ENCODE measurements at places on chromosomes 13 and 19. TPM values are rescaled to one million over a fixed set of nuclear protein-coding genes. Genes with fewer than 3 reads are reported as not detected.

- no peaks in the 10 kb centered on the region for H3K27me3 ChIP-seq
- DNase-seq, result peak; percentile 83
- H3K27ac ChIP-seq, result peak overlapping the region; percentile 81
- H3K4me3 ChIP-seq, result no peak overlapping the region
These were observed 59.7 kb downstream of the SPATA13 start for GRCh38 chr13:24220086-24220703.

DNA sequence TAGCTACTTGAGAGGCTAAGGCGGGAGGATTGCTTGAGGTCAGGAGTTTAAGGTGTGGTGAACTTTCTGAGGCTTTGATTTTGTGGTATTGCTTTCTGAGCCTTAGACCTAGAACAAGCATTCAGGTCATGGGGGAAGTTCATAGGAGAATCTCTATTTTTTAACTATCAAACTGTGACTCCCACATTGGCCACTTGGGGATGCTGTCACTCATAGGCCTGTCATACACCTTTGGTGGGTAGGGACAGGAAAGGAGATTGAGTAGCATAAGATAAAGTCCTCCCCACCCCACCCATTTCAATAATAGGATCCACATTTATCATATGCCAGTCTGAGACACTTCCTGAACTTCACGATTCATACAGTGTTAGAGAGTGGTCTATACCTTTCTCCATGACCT, 41.9 kb upstream of the PSG2 start:
- no peak overlapping the region for H3K27ac ChIP-seq
- DNase-seq, result no peak
- no peaks in the 10 kb centered on the region for H3K36me3 ChIP-seq
- no peak overlapping the region for H3K4me3 ChIP-seq
- no peaks in the 10 kb centered on the region for H3K4me1 ChIP-seq
- no peaks in the 10 kb centered on the region for H3K27me3 ChIP-seq

GRCh38 chr19:38228005-38228377, 4.0 kb upstream of the DPF1 start:
- no peak overlapping the region for H3K4me3 ChIP-seq
- no peaks in the 10 kb centered on the region for H3K36me3 ChIP-seq
- no peak overlapping the region for H3K27ac ChIP-seq
- H3K27me3 ChIP-seq, result no peaks in the 10 kb centered on the region

GRCh38 chr13:62932256-62932883, 1516.7 kb upstream of the PCDH20 start:
- no peaks in the 10 kb centered on the region for H3K4me1 ChIP-seq
- H3K36me3 ChIP-seq, result no peaks in the 10 kb centered on the region
- H3K27me3 ChIP-seq, result no peaks in the 10 kb centered on the region
- no peak for DNase-seq
- H3K4me3 ChIP-seq, result no peak overlapping the region

DNA sequence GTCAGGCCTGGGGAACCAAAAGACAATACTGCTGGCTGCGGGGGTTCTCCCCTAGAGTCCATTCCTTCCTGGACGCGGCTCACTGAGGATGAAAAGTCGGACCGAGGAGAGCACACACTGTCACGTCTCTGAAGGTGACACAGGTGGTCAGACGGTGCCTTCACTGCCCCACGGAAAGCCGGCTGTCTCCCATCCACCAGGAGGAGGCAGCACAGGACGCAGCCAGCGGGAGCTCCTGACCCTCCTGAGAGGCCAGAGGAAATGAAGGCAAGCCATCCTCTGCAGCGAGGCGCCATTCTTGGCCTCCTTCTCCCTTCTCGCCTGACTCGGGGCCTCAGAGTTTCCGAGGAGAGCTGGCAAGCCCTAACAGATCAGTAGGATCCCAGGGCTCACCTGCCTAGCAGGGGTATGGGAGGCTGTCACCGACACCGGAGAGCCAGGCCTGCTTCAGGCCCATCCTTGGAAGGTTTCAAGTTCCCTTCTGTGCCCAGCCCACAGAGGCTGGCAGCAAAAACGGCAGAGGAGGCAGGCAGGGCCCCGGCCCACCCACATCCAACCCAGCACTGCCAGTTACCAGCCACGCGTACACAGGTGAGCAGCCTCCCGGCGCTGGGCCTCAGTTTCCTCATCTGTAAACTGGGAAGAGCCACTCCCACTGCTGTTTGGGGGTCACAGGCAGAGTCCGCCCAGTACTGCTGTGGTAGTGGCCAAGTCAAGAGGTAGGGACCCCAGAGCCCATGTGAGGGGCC, 4.5 kb downstream of the REXO1 start:
- H3K27ac ChIP-seq, result peak overlapping the region; percentile 2
- no peak overlapping the region for H3K4me3 ChIP-seq
- H3K36me3 ChIP-seq, result no peaks in the 10 kb centered on the region
- no peak for DNase-seq
- H3K4me1 ChIP-seq, result peaks cover 36% of the 10 kb centered on the region

DNA sequence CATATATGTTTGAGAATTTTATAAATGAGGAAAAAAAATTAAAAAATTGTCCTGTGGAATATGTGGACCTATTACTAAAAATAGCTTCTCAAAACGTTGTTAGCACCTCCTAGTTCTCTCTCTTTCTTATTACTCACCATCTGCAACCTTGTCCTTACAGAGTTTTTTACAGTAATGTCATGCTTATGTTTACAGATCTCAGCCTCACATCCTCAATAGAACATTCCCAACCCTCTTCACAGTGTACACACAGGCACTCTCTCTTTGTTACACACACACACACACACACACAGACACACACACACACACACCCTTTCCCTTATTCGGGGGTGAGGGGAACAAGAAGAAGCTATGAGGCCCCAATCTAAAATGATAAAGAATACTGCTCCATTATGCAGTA, 197.7 kb downstream of the SLITRK6 start:
- DNase-seq, result no peak
- no peaks in the 10 kb centered on the region for H3K36me3 ChIP-seq
- no peaks in the 10 kb centered on the region for H3K27me3 ChIP-seq
- H3K4me1 ChIP-seq, result no peaks in the 10 kb centered on the region

DNA sequence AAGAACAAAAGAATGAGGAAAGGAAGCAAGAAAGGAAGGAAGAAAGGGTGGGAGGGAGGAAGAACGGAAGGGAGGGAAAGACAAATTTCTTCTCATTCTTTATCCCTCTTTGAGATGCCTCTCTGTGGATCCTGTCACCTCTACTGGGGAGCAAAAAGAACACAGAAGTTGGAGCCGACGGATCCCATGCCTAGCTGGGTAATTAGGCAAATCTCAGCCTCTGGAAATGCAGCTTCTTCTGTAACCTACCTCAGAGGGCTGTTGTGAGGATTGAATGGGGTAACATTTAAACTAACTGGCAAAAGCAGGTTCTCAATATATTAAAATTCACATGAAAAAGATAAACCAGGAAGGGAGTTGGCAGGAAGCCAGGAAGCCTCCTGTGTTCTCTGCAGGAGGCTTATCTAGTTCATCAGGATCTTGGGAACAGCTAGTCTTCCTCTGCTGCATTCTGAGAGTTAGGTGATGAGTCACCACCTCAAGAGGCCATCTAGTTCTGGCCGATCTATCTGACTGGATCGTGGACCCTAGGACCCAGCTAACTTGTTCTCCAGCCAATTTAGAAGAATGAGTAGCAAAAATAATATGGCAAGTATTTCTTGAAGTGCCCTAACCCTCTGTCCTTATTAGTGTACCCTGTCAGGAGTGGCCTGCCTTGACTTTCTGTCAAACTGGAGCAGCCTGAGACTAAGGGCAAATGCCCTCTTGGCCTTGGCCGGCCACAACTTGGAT, 15.2 kb upstream of the CPB2 start:
- H3K4me1 ChIP-seq, result no peaks in the 10 kb centered on the region
- no peaks in the 10 kb centered on the region for H3K27me3 ChIP-seq
- no peak for DNase-seq
- no peak overlapping the region for H3K27ac ChIP-seq

GRCh38 chr19:19745496-19746285, 12.8 kb upstream of the ZNF14 start:
- no peaks in the 10 kb centered on the region for H3K27me3 ChIP-seq
- no peak overlapping the region for H3K4me3 ChIP-seq
- no peak overlapping the region for H3K27ac ChIP-seq
- DNase-seq, result no peak
- H3K36me3 ChIP-seq, result peaks cover 2% of the 10 kb centered on the region

DNA sequence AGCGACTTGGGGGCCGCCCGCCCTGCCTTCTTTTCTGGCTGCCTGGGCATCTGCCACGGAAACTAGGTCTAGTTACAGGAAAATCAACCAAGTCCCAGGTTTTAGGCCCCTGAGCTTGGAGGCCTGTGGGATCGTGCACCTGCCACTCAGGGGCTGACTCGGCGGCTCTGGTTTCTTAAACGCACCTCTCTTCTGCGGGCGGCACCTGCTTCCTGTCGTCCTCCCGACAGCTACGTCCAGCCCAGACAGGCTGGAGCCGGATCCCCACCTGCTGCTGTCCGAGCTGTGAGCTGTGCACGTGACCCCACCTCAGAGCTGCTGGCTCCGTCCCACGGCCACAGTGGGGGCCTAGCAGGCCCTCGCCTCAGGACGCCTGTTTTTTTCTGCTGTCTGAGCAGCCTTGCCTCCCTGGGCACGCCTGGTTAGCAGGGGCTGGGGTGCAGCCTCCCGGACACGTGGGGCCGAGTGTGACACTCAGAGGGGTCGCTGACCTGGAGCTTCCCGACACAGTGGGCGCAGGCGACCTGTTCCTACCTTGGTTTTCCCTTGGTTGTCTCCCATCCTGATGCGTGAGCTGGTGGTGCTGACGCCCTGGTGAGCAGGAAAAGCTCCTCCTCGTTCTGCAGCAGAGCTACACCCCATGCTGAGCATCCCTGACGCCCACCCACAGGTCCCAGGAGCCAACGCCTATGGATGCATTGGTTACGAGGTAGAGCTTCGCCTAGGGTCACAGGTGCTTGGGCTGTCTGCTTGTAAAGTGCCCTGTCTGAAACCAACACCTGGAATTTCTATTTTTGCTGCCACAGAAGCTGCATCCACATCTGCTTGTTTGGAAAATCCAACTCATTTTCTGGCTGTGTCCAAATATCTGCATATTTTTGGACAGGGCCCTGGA, 17.5 kb downstream of the TMEM255B start:
- DNase-seq, result no peak
- peaks cover 31% of the 10 kb centered on the region for H3K27me3 ChIP-seq
- H3K36me3 ChIP-seq, result no peaks in the 10 kb centered on the region
- H3K4me1 ChIP-seq, result no peaks in the 10 kb centered on the region

DNA sequence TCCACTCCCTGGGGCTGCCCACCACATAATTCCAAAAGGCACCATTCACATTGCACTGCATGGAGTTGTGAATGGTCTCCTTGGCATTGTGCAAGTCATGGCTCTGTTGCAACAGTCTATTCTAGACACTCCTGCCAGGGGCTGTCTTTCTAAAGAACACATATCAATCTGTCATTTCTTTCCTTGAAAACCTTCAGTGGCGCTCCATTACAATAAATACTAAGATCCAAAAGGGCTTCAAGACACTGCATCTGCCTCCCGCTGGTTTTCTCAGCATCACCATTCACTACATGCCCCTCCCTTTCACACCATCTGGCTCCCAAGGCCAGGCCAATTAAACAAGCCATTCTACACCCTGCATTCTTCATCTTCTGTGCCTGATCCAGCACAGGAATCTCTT, 32.2 kb upstream of the TM9SF2 start:
- peaks cover 4% of the 10 kb centered on the region for H3K36me3 ChIP-seq
- H3K4me1 ChIP-seq, result no peaks in the 10 kb centered on the region
- H3K27ac ChIP-seq, result no peak overlapping the region

GRCh38 chr13:82565201-82565600, 1317.1 kb downstream of the SLITRK1 start:
- H3K27me3 ChIP-seq, result no peaks in the 10 kb centered on the region
- H3K4me3 ChIP-seq, result no peak overlapping the region
- H3K27ac ChIP-seq, result no peak overlapping the region
- H3K4me1 ChIP-seq, result no peaks in the 10 kb centered on the region

FSD1 gene
- not detected for total RNA-seq

MISP gene
- 0.30 TPM for total RNA-seq

PLVAP gene
- total RNA-seq, result 87.9 TPM

SRRM5 gene
- total RNA-seq, result 0.60 TPM

SDHAF1 gene
- total RNA-seq, result 88.9 TPM

KIR2DL3 gene
- not detected for total RNA-seq

PNMA8C gene
- total RNA-seq, result not detected

URAD gene
- not detected for total RNA-seq
